HCT116 (cell line): ENCODE measurements at places on chromosomes 6 and 20.

GRCh38 chr6:110256366-110256765 is 76.1 kb downstream of the CDC40 start:
- no peak for DNase-seq

DNA sequence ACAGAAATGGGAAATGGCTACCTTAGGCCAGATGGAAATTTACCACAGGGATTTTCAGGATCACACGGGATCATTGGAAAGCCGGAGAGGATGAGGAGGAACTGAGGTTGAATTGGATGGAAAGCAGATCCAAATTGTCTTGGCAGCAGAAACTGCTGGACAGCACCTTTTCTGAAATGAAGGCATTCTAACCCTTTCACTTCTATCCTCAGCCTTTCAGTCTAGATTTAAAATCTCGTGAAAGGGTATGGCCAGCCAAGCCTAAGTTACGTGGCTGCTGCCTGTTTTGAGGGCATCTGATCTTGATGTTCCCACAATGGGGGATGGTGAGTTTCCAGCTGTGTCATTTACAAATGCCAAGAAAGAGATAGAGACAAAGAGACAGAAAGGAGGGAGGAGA is 358.2 kb downstream of the KIF16B start:
- no peak for DNase-seq

DNA sequence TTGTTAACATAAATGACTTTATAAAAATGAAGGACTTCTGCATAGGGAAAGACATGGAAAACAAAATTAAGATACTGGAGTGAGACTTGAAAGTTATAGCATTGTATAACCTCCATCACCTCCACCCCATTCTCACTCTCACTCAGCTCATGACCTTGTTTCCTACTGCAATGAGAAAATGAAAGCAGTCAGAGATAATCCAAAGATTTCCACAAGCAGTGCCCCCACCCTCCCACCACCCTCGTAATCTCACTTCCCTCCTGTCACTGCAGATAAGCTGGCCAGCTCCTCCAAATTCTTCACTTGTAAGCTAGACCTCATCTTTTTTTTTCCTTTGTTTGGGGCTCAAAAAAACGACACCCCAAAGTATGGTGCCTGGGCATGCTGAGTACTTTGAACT is 52.9 kb upstream of the PROKR2 start:
- no peak for DNase-seq

GRCh38 chr20:59721386-59721785 is 117.0 kb downstream of the PHACTR3 start:
- no peak for DNase-seq

DNA sequence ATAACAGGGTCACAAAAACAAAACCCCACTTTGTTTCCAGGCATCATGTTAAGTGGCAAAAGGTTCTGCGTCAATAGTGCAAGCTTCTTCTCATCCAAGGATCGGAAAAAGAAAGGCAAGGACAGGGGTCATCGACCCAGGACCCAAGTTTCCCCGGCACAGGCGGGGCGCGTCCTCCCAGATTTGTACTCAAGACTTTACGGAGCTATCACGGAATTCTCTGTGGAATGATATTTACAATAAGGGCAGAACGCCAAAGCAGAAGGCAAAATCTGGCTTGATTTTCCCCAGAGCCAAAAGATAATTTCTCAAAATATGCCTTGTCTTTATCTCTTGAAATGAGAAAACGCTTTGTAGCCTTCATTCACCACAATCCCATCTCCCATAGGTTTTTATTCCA is 25.5 kb downstream of the PDE10A start:
- DNase-seq: no peak

DNA sequence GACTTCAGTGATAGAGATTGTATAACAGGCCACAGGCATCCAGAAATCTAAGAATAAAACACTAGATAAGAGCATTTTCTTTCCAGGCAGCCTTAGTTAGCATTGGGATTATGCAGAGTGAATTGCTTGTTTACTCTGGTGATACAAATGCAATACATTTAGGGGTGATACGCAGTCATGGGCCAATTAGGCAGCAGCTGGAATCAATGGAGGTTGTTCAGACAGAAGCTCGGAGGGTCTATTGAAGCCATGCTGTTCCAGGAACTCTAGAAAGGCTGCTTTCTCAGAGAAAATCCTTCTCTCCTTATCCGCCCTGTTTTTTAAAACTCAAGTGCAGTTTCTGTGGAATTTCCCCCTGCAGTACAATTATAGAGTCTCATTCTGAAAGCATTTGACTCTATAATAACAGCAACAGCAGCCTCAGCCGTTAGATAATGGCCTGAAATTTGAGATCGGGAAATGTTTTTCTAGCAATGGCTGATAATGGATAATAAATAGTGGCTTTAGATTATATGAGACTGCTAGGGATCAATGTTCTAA is 364.3 kb upstream of the HS3ST5 start:
- DNase-seq: no peak

DNA sequence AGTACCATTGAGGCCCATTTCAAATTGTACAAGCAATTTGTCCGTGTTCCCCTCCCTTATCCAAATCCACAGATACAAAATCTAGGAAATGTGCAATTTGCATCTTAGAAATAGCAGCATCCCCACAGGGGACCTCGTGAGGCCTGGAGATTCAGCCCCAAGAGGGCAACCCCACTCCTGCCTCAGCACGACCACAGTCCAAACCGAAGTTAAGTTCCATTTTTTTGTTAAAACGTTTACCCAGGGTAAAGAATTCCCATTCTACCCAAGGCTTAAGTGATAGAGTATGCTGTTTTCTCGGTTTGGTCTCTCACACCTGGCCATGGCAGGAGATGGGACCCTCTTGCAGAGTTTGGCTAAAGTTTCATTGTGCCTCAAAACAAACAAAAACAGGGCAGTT is 41.2 kb downstream of the PLCG1 start:
- DNase-seq: no peak

DNA sequence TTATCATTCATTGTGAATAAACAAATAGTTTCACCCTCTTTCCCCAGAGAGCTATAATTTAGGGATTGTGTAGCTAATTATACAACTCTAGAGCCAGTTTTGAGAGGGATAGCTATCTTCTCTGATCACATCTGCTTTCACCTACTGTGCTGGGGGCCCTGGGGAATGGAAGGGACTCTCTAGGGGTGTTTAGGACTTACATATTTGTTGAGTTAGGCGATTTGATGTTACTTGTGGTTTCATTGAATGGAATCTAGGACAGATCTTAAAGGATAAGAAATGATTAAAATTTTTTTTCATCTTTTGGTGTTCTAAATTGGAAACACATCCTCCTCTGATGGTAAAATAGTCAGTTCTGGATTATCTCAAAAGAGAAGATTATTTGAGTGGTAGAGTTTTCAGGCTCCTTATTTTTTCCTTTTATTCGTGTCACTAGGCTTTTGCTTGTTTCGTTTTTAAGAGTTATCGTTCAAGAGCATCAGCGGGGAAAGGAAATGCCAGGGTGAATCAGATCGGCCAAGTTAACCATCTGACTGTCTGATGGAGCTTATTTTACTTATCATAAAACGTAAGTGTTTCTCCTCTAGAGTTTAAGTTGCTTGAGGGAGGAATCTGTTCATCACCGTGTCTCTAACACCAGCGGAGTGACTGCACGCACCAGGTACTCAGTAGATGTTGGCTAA is 236.7 kb downstream of the FARS2 start:
- no peak for DNase-seq

GRCh38 chr6:8982668-8983067 is 547.3 kb upstream of the SLC35B3 start:
- no peak for DNase-seq

DNA sequence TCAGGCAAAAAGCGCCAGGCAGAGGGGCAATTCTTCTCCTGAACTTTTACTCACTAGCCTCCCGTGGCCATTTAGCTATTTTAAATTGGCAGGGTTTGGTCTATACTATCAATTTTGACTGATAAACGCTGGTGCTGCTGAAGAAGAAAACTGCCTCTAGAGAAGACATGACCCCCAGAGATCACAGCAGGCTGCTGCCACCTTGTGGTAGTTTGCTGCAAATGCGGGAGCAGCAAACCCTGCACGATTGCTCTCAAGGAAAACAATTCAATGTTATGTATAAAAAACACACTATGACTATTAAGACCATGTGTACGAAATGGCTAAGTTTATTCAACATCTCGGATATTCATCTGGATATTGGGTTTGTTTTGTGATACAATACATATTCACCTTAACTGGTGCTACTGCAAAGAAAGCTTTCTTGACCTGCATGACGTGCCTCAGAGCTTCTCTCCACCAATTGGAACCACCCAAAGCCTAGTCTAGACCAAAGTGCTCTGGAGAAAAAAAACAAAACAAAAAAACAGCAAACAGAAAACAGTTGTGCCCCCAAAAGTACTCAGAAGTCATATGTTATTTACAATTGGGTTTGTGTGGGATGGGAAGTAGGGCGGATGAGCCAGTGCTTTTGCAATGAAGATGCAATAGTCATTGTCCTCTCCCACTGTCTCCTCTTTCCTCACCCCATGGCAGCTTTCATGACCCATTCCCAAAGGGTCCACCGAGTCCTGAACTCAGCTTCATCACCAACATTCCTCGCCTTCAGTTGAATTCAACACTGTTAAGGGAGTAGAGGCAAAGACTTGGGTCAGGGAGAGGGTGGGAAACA is 19.6 kb upstream of the IL17F start:
- DNase-seq: no peak

- DNase-seq: no peak
Measured at GRCh38 chr20:23456873-23457272, 4.2 kb upstream of the CST11 start.

DNA sequence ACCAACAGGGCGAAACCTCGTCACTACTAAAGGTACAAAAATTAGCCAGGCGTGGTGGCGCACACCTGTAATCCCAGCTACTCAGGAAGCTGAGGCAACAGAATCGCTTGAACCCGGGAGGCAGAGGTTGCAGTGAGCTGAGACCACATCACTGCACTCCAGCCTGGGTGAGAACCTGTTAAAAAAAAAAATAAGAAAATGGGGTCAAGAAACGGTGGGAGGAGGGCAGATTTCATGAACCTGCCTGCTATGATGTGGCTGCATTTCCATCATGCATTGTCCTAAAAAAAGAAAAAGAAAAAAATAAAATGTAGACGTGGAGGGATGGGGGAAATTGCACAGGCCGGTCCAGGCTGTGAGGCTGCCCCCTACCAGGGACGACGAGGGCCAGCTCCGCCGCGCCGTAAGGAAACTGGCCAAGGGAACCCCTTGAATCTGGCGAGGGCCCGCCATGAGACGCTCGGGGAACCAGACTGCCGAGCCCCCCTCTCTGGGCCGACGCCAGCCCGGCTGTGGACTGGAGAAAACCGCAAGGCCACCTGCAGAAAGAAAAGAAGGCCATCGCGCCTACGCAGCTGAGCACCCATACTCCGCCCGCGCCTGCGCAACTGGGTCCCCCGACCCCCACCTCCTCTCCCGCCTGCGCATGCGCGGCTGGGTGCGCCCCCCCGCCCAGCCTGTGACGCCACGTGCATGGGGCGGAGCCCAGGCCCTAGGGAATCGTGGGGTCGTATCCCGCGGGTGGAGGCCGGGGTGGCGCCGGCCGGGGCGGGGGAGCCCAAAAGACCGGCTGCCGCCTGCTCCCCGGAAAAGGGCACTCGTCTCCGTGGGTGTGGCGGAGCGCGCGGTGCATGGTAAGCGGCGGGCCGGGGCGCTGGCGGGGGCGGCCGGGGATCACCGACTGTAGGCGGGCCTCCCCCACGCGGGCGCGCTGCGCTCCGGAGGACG is at the start of gene ENTPD6:
Gene ENTPD6 (plus strand): TSS at position 699 of the 948 bp plus-strand sequence. CDS start 10,825 bp downstream, outside the sequence.
- peak; percentile 61 for DNase-seq

- DNase-seq: peak; percentile 22
Measured at GRCh38 chr20:63442100-63442493, 30.4 kb downstream of the KCNQ2 start.

DNA sequence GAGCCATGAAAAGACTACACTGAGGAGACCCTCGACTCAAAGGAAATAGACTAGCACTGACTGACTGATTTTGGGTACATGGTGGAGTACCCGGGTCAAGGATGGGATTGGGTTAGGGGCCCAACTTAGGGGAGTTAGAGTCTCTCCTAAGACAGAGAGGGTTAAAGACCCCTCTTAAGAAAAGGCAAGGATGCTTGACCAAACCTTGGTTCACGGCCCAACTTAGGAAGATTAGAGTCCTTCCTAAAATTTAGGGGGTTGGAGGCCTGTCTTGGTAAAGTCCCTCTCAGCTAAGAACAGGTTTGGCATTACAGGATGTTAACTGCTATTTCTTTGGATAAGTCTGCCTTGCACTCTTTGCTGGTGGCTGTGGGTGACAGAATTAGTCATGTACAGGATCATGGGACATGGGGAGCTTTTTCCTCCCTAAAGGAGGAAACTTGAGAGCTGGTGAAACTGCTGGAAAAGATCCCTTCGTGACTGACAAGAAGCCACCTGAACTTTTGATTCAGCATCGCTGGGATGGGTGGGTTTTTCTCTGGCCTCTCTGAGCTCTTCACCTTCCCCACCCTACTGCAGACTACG is 12.3 kb upstream of the SLC22A16 start:
- no peak for DNase-seq

GRCh38 chr6:44073612-44074438 is 53.4 kb downstream of the MRPL14 start:
- DNase-seq: no peak

DNA sequence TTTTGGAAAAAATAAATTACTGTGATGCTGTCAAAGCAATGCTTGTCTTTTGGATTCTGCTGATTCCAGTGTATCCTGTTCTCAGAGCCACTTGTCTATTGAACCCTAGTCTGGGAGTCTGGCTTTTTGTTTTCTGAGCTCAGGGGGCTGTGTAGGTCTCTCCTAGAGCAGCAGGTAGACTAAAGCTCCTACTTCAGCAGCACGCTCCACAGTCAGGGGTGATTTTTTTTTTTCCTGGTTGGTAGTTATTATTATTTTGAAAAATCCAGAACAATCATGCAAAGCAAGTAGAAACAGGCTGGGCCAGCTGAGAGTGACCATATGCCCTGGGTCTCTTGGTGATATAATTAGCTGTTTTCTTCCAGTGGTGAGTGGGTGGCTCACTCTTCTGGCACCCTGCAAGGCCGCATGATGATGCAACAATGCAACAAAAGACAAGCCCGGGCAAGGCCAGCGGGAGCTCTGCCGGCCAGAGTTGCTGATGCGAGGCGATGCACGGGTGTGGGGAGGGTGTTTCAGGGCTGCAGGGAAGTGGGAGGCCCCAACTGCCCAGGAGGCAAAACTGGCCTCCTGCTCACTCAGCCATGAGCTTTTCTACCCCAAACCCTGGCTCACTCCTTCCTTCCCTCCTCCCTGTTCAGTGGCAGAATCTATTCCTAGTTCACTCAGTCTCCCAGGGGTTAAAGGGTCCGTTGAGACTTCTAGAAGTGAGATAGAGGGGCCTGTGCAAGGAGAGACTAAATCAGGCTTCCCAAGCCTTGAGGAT is 11.5 kb upstream of the CDKN1A start:
- DNase-seq: peak; percentile 59

DNA sequence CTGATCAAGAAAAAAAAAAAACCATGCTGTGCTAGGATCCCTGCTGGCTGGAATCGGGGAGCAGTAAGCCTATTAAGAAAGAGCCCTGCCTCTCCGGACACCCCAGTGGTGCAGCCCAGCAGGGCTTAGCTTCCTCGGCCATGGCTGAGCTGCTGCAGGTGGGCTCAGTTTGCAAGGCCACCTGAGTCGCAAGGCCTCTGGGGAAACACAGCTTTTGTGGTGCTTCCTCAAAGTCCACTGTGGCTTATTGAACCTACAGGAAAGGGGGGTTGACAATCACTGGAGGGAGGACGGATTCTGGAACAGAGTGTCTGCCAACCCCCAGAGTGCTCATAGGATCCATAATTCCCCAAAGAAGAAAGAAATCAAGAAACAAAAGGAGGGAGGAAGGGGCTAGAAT is 240.8 kb downstream of the SMOC2 start:
- no peak for DNase-seq
